Smooth muscle cell of trachea (primary cell): ENCODE measurements at places on chromosomes 7 and 10. TPM values are rescaled to one million over a fixed set of nuclear protein-coding genes. Genes with fewer than 3 reads are reported as not detected.

Gene STEAP2
- total RNA-seq = 37.7 and 48.5 TPM in 2 replicates

Gene CLDN4
- total RNA-seq = 1.3 and 1.7 TPM in 2 replicates

Gene PILRA
- 0.15 and 0.50 TPM in 2 replicates for total RNA-seq

Gene IDI2
- not detected in 2 replicates for total RNA-seq

Gene XRCC2
- total RNA-seq = 0.50 and 2.6 TPM in 2 replicates

Gene FZD1
- total RNA-seq = 29.8 and 33.2 TPM in 2 replicates

Gene UBTD1
- total RNA-seq = 17.2 and 36.2 TPM in 2 replicates

Gene TAS2R41
- total RNA-seq = 0.17 TPM in 1 of 2 replicates, not detected in the other

Gene FAM237B
- not detected in 2 replicates for total RNA-seq

Gene ABHD11
- total RNA-seq = 11.6 and 19.6 TPM in 2 replicates

Gene PLAC9
- 15.5 and 28.7 TPM in 2 replicates for total RNA-seq

Gene SPDYE2B
- total RNA-seq = not detected in 2 replicates

Gene PTN
- total RNA-seq = 35.4 and 36.9 TPM in 2 replicates

Gene FAM241B
- total RNA-seq = 0.29 TPM in 1 of 2 replicates, not detected in the other

Gene DHTKD1
- total RNA-seq = 23.1 and 36.7 TPM in 2 replicates

Gene CUTC
- total RNA-seq = 17.2 and 24.1 TPM in 2 replicates

Gene THSD7A
- total RNA-seq = 0.17 and 1.6 TPM in 2 replicates

Gene TEX36
- total RNA-seq = 0.44 TPM in 1 of 2 replicates, not detected in the other

Gene FFAR4
- total RNA-seq = not detected in 2 replicates

Gene CCDC3
- total RNA-seq = under 0.01 TPM in 1 of 2 replicates, not detected in the other

Gene ZNF25
- 11.6 and 14.0 TPM in 2 replicates for total RNA-seq

Gene ANXA8
- 0.15 and 0.33 TPM in 2 replicates for total RNA-seq

Gene CHST3
- 15.4 and 26.3 TPM in 2 replicates for total RNA-seq

Gene SGCE
- total RNA-seq = 87.5 and 115 TPM in 2 replicates

Gene SPDYE1
- total RNA-seq = not detected in 2 replicates

Gene SLC13A1
- total RNA-seq = not detected in 2 replicates

Gene HGF
- 80.7 and 218 TPM in 2 replicates for total RNA-seq

Gene CPEB3
- total RNA-seq = 0.66 and 0.73 TPM in 2 replicates

Gene SLC13A4
- total RNA-seq = 0.33 and 1.2 TPM in 2 replicates

Gene OR2A7
- total RNA-seq = 0.29 and 0.33 TPM in 2 replicates

Gene PRSS37
- total RNA-seq = not detected in 2 replicates

Gene INSYN2A
- total RNA-seq = 0.73 and 2.6 TPM in 2 replicates

Gene C10orf67
- under 0.01 and 0.44 TPM in 2 replicates for total RNA-seq

Gene EGR2
- 0.15 and 0.33 TPM in 2 replicates for total RNA-seq

Gene ODAD2
- total RNA-seq = under 0.01 and 0.17 TPM in 2 replicates

Gene CADPS2
- 25.3 and 29.1 TPM in 2 replicates for total RNA-seq

Gene SLC12A9
- 17.9 and 29.9 TPM in 2 replicates for total RNA-seq

Gene AGR2
- total RNA-seq = not detected in 2 replicates

Gene GPR22
- not detected in 2 replicates for total RNA-seq

Gene MEST
- 6.8 and 23.0 TPM in 2 replicates for total RNA-seq

Gene ATRNL1
- 0.66 and 1.5 TPM in 2 replicates for total RNA-seq

Gene TUBB8
- total RNA-seq = 0.15 TPM in 1 of 2 replicates, not detected in the other

Gene LHFPL3
- total RNA-seq = not detected in 2 replicates

Gene PCLO
- total RNA-seq = under 0.01 and 0.33 TPM in 2 replicates

Gene GHRHR
- not detected in 2 replicates for total RNA-seq

Gene ZNF655
- total RNA-seq = 69.0 and 79.3 TPM in 2 replicates

Gene NEUROD6
- not detected in 2 replicates for total RNA-seq
